Glomerular endothelial cell (primary cell): ENCODE measurements at places on chromosomes 1 and 21.

- no peak for DNase-seq
These were observed 1.8 kb downstream of the CALML6 start for GRCh38 chr1:1916851-1917251.

GRCh38 chr21:35002879-35003722 lies 46.0 kb downstream of the RUNX1 start:
- DNase-seq = no peak

- DNase-seq = no peak
These were observed 65.1 kb downstream of the COL18A1 start for GRCh38 chr21:45470087-45470515.

DNA sequence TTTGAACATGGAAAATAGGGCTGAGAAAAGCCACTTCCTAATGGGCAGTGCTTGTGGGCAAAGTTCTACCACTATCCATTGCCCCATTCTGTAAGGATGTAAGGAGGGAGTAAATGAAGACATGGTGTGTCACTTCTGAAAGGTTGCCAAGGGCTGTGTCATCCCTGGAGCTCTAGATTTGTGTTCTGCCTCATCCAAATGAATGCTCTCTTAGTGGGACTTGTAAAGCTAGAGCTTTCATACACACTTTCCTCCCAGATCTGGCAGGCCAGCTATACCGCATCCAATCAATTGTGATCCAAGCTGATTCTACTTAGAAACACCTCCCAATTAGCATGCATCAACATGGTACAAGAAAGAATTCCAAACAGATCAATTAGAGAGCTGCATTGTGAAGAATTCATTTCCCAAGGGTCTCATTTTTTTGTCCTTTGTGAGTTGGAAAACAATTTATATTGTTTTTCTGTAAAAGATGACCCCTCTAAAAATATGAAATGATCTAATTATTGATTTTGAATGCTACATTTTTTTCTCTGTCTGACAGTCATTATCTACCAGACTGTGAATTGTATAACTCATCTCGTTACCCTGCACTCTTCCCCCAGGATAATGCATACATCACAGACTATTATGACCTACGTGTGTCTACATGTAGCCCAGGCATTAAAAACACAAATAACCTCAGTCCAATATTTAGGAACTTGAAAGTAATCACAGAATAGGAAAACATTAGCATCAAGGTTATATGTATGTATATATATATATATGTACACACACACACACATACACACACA lies 117.1 kb upstream of the DUSP10 start:
- DNase-seq = no peak

DNA sequence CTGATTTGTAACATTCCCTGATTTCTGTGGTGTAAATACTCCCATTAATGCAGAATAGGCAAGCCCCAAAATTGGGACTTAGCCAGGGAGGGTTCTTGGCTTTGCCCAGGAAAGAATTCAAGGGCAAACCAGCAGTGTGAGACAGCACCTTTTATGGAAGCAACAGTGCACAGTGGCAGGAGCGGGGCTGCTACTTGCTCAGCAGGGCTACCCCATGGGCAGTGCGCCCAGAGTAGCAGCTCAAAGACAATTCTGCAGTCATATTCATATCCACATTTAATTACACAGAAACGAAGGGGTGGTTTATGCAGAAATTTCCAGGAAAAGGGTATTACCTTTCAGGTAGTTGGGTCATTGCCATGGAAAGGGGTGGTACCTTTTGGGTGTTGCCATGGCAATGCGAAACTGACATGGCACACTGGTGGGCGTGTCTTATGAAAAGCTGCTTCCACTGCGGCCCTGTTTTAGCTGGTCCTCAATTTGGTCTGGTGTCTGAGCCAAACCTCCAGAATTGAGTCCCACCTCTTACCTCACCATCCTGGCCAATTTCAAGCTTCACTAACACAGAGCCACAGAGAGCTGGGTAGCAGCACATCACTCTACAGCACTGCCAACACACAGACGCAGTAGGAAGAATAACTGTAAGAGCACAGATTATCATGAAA lies 35.9 kb downstream of the FHAD1 start:
- DNase-seq = no peak

DNA sequence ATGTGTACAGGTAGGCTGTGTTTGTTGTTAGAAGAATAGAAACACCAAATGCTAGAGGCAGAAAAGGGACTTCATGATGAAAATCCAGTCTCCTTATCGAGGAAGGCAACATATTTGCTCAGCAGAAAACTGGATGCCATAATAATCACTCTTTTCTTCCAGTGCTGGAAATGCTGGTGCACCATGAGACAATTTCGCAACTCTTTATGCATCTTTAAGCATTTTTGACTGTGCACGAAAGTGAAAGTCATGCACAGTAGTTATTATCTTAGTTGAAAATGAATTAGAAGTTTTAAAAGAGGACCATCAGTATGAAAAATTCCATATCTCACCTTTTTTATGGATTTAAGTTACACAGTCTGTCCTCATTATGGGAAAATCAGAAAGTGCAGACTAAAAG lies 29.1 kb downstream of the SMYD2 start:
- DNase-seq = no peak

DNA sequence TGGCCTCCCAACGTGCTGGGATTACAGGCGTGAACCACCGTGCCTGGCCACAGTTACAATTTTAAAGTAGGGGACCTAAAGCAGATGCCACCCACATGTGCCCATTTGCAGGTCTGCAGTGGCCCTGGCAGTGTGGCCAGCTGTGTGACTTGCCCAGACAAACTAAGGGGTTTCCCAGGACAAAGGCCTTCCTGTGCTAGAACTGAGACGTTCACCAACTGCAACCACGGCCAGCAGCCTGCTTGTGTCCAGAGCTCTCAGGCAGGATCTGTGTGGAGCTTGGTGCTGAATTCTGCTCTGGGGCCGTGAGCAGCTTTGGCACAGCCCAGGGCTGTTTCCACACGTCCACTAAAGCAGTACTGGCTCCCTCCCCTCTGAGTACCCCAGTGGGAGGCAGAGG lies 10.6 kb upstream of the PTTG1IP start:
- DNase-seq = no peak

GRCh38 chr21:21309510-21309909 lies 311.3 kb downstream of the NCAM2 start:
- no peak for DNase-seq

DNA sequence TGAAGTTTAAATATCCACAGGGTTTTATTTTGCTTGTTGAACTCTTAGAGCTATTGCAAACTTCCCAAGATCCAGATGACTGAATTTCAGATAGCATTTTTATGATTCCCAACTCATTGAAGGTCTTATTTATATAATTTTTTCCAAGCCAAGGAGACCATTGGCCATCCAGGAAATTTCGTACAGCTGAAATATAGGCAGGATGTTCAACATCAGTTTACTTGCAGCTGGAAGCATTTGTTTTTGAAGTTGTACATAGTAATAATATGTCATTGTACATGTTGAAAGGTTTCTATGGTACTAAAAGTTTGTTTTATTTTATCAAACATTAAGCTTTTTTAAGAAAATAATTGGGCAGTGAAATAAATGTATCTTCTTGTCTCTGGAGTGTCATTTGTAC lies 32.8 kb upstream of the DDR2 start:
- DNase-seq = no peak

GRCh38 chr1:184033711-184034167 lies 3.8 kb downstream of the COLGALT2 start:
- no peak for DNase-seq

DNA sequence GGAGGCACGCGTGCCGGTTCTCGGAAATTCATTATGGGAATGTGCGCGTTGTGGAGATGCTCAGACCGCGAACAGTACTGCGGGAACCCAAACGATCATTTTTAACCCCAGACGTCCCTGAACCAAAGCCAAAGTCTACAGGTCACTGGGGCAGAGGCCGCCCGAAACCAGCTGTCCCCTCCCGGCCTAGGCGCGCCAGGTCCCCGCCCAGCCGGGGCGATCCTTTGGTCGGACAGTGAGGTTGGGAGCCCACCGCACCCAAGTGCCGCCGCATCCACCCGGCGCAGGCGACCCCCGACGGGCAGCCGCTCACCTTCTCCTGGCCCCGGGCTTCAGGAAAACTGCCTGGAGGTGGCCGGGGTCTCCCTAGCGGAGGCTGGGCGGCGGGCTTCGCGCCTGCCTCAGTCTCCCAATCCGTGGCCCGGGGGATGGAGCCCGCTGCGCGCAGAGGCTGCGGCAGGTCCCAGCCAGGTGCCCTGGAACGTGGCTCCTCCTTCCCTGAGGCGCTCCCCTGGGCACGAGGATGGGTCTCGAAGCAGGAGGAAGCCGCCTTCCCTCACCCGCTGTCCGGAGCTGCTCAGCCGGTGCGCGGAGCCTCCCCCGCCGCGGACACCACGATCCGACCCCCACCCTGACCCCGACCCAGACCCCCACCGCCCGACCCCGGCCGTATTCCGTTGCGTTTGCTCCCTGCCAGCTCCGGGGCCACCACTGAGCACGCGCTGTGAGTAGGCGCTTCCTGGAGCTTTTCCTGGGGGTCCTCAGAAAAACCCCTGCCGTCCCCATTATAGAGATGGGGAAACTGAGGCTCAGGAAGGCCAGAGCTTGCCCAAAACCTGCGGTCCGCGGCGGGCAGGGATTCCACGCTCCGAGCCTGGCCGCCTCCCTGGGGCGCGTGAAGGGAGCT lies 8.1 kb upstream of the SLX9 start:
- no peak for DNase-seq

DNA sequence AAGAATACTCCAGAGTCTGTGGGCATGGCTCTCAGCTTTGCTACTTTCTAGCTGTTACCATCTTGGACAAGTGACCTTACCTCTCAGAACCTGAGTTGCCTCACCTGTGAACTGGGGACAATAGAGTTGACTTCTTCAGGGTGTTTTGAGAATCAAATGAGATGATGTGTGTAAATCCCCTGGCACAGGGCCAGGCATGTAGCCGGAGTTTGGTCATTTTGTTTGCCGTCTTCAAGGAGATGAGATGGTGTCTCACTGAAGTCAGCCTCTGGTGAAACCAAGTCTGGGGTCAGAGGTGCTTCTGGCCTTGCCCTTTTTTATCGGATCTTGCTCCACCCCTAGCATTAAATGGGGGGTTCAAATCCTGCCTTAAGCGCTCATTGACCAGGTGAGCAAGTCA lies 149.2 kb upstream of the TMEM51 start:
- no peak for DNase-seq

DNA sequence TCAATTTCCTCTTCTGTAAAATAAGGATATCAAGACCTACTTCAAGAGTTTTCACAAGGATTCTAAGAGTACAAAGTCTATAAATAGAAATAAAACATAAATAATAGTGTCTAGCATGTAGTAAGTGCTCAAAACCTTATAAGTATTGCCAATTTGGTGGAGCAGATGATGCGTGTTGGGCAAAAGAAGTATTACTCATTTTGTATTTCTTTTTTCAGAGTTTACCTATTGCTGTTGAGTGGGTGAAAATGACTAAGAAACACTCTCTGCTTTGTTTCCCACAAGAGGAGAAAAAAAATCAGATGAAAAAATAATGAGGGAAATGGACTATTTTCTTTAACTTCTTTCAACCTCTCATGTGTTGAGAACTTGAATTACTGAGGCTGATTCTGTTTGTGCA lies 103.3 kb upstream of the KCNK2 start:
- DNase-seq = no peak

DNA sequence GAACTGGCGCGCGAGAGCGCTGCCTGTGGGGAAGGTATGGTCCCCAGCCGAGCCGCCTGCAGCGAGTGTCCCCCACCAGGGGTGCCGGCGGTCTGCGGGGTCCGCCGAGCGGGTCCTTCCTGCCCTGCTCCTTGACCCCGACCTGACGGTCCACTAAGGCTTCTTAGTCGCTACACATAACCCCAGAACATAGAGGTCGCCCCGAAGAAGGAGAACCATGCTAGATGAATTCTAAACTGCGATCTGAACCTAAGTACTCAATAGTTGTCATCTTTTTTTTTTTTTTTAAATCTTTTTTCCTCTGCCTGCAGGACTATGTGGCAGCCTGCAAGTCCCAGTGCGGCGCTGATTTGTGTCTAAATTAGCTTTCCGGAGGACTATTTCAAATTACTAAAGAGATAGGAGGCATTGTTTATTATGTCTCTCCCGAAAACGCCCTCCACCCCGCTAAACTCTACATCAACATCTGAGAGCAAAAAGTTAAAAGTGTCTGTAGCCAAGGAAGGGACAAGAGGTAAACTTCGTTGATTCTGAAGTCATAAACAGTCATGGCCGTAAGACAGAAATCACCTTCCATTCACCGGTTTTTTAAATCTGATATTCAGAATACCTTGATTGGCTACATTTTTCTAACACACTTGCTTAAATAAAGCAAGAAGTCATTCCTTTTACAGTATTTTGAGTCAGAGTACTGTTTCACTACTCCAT lies 476 bp downstream of the AXDND1 start:
- DNase-seq = no peak

DNA sequence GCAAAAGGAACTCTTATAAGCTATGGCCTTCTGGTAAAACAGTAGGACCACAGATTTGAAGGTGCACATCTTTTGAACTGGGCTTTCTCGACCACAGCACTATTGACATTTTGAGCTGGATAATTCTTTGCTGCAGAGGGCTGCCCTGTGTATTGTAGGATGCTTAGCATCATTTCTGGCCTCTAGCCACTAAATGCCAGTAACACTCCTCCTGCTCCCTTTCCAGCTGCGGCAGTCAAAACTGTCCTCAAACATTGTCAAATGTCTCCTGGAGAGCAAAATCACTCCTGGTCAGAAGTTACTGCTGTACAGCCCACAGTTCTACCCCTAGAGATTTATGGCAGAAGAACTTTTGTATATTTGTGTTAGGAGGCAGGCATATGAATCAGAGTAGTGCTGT lies 836.7 kb downstream of the PLA2G4A start:
- no peak for DNase-seq

DNA sequence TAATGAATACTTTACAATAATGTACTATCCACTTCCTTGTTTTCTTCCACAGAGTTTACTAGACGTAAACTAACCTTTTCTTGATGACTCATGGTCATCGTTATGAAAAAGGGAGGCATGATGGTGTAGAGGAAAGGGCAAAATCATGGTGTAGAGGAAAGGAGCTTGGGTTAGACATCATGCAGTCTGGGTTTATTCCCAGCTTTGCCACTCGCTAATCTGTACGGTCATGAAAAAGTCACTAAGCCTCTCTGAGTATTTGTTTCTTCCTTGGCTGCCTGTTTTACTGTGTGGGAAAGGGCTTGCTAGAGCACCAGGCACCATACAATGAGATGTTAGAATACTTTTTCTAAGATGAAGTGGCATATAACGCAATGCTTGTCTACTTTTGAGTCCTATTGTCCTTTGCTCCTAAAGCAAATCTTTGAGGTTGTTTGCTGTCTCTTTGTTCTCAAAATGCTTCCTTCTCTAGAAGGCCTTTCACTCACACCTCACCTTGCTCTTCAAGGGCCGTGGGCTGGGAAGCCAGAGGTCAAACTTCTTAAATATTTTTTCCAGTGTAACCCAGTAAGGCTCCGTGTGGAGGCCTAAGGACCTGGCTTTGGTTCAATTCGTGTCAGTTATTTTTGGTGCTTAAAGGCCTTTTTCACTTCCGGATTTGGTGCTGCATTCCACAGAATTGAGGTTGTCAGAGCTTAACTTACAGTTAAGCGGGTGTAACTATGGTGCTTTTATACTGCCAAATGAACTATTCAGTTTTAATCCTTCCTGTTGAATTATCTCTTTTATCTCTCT lies 9.9 kb upstream of the ETV3 start:
- DNase-seq = no peak

GRCh38 chr1:169899519-169900217 lies 6.0 kb upstream of the SCYL3 start:
- DNase-seq = no peak
